ENCODE measurements at places on chromosomes 2 and 18. TPM values are rescaled to one million over a fixed set of nuclear protein-coding genes. Genes with fewer than 3 reads are reported as not detected.

GATA6 gene
- 0.51 TPM for total RNA-seq

DNA sequence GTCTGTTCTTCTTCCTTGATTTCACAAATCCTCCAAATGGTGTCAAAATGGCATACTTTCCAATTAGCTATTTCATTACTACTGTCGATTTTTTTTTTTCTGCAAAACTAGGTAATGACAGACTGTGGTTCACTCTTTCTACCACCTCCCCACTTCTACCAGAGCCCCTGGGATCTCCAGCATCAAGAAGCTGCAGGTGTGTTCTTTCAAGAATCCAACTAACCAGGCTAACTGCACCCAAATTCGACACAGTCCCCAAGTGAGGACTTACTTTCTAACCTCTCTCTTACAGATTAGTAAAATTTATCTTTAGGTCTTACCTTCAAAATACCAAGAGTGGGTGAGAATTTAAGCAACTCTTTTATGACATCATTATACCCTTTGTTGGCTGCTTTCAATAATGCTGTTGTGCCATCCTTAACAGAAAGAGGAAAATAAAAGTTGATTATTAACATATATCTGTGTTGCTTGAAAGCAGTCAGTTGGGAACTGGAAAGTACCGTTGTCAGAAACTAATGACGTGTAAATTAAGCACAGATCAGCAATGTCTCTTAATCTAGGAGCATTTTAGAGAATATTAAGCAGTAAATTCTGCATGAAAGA lies 31.2 kb upstream of the NPC1 start:
- DNase-seq: no peak

DNA sequence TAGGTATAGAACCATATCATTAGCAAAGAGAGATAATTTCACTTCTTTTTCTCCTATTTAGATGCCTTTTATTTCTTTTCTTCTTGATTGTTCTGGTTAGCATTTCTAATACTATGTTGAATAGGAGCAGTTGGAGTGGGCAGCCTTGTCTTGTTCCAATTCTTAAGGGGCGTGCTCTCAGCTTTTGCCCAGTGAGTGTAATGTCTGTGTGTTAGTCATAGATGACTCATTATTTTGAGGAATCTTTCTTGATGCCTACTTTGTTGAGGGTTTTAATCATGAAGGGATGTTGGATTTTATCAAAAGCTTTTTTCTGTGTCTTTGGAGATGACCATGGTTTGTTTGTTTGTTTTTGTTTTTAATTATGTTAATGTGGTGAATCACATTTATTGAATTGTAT lies 1453.1 kb upstream of the SLC39A10 start:
- DNase-seq: no peak

- no peak for DNase-seq
Measured at GRCh38 chr2:218963601-218964000, 4.1 kb downstream of the CDK5R2 start.

ACADL gene
- not detected for total RNA-seq

GAL3ST2 gene
- total RNA-seq: not detected

DNA sequence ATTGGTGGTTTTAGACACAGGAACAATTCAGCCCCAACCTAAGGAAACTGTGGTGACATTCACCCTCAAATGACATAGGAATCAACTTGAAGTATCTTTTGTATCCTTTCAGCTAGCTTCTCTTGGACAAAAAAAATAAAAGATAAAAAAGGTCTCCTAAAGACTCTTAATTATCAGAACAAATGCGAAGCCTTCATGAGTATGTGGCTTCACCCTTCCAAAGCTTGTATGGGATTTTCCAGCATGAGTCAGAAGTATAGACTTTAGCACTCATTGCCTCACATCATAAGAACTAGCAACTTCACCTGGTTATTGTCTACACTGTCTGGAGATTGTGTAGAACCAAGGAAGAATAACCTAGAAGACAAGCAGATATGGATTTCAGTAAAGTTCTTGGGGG lies 135.4 kb downstream of the LAMA3 start:
- no peak for DNase-seq

GRCh38 chr18:61225336-61225735 lies 107.9 kb upstream of the CDH20 start:
- DNase-seq: no peak

ALPI gene
- not detected for total RNA-seq

HOXD9 gene
- 16.8 TPM for total RNA-seq

DNA sequence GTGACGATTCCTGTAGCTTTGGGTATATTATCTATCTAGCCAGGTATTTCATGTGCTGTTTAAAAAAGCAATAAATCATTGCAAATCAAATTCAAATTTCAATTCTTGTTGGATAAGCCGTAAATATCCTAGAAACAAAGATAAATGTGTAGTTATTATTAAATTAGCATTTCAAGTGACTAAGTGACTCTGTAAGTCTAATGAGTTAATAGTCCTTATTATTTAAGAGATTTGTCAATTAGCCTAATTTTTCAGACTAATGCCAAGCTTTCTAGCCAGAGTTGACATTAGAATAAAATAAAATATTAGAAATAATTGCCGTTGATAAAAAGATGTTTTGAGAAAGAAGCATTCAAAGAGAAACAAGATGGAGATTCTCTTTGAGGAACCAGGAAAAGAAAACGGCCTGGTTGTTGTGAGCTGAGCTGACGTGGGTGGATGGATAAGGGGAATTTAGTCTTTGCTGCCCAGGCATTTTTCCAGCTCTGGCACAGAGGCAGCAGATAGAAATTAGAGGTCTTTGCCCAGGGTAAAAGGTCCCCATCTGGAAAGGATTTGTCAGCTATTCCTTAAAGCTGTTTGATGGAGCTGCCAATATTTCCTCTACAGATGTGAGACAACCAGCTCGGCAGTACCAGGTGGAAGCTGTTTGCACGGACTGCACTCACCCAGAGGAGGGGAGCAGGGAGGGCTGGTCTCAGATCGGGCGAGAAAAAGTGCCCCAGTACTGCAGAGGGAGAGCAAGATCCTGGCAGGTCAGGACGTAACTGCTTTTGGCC lies 117.3 kb upstream of the SEC11C start:
- no peak for DNase-seq

C1QL2 gene
- total RNA-seq: not detected

ACTR2 gene
- 95.9 TPM for total RNA-seq

DNA sequence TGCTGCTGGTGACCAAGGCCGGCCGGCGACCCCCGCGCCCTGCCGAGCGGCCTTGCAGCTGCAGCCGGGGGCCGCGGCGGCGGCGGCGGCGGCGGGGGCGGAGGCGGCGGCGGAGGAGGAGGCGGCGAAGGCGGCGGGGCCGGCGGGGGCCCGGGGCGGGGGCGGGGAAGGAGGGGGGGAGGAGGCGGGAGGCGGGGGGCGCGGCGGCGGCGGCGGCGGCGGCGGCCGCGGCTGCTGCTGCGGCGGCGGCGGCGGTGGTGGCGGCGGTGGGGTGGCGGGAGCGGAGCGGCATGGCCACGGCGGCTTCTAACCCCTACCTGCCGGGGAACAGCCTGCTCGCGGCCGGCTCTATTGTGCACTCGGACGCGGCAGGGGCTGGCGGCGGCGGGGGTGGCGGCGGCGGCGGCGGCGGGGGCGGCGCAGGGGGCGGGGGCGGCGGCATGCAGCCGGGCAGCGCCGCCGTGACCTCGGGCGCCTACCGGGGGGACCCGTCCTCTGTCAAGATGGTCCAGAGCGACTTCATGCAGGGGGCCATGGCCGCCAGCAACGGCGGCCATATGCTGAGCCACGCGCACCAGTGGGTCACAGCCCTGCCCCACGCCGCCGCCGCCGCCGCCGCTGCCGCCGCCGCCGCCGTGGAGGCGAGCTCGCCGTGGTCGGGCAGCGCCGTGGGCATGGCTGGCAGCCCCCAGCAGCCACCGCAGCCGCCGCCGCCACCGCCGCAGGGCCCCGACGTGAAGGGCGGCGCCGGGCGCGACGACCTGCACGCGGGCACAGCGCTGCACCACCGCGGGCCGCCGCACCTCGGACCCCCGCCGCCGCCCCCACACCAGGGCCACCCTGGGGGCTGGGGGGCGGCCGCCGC lies 1.5 kb downstream of the POU3F3 start:
- no peak for DNase-seq

DNA sequence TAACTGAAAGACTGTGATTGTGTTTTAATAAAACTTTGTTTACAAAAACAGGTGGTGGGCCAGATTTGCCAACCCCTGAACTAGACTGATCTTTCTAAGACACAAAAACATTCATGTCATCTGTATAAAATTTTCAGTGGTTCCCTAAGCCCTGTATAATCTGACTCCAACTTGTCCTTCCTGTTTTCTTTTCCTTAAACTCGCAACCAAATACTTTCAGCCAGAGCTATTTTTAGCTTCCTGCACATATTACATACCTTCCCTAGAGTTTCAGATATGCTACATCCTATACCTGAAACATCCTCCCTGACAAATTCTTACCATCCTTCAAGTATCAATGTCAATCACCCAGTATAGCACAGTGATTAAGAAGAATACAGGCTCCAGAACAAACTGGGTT lies 4.8 kb downstream of the GCFC2 start:
- DNase-seq: no peak

DNA sequence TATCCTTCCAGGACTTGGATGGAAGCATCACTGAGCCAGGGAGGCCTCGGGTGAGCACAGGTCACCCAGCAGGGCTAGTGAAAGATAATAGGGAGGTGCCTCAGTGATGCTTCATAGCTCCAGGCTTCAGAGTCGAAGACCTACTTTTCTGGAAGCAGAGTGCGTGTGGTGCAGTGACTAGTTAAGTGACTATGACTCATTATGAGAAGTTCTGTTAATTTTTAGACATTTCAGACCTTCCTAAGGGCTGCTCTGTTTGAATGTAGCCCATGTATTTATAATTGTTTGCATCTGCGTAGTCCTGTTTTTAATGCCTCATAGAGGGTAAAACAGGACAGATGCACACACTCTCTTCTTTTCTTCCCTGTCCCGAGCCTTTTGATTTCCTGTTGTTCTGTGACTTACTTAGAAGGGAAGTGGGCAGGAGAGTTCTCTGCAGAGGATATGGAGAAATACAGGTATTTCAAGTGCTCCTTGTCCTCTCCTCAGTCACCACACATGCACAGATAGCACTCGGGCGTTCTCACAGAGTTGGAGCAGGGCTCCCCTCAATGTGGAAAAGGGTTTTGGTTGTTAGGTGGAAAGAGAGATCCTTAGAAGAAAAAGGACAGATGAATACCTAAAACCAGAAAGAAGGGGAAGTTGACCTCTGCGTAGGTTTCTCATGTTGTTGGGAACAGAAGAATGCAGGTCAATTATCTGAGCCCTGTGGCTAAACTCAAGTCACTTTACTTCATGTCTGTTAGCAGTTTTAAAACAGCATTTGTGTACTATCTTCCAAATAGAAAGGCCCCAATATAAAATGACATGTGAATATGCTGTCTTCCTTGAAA lies 34.7 kb downstream of the RALB start:
- DNase-seq: peak; percentile 58

DNA sequence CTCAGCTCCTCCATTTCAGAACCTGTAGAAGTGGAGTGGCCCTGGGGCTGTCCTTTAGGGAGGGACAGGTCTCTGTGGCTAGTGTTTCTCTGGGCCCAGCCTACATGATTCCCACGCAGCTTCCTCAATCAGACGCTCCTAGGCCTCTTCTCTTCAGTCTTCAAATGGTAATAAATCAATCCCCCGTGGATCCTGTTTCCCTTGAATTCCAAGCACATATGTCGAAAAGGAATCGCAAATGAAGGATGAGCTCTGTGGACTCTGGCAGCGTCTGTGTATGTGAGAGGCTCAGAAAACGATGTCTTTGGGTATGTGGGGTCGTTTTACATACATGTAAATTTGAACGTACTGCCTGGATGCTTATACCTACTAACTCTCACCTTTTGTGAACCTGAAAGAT lies 98.5 kb upstream of the ST8SIA3 start:
- DNase-seq: no peak

MERTK gene
- total RNA-seq: 14.0 TPM

DNA sequence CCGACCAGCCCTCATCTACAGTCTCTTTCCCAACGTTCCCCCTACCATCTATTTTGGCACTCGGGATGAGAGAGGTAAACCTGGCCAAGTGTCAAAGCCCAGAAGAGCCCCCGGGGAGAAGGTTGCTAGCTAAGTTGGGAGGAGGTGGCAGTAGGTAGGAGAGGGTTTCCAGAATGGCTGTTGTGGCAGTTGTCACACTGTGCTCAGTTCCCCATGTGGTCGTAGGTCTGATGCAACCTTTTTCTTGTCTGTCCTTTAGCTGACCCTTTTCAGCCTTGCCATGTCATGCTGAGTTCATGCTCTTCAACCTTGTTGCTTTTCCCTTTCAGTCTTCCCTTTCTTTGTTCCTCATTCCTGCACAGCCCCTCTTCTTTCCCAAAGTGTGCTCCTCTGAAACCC lies 34.5 kb downstream of the TTLL4 start:
- no peak for DNase-seq

AGXT gene
- not detected for total RNA-seq
